ENCODE measurements at places on chromosomes 5 and 9.

- DNase-seq = no peak
Observed at GRCh38 chr9:94827584-94828304, 101.2 kb downstream of the AOPEP start.

- peak; percentile 62 for DNase-seq
Observed at GRCh38 chr9:36407122-36407723, 7.2 kb upstream of the RNF38 start.

DNA sequence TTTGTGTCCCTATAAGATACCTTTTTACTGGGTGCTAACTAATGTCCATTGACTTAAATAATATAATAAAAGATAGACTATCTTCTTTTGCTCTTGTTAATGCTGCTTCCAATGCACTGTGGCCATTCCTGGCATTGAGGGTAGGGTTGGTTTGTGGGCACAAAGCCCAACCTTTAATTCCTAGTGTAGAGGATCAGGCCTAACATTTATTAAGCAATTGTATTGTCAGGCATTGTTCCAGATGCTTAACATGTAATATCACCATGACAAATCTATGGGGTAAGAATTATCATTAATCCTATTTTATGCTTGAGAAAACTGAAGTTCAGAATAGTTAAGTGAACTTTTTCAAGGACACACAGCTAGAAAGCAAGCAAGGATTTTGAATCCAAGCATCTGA, 60.4 kb upstream of the GPBP1 start:
- DNase-seq = no peak

DNA sequence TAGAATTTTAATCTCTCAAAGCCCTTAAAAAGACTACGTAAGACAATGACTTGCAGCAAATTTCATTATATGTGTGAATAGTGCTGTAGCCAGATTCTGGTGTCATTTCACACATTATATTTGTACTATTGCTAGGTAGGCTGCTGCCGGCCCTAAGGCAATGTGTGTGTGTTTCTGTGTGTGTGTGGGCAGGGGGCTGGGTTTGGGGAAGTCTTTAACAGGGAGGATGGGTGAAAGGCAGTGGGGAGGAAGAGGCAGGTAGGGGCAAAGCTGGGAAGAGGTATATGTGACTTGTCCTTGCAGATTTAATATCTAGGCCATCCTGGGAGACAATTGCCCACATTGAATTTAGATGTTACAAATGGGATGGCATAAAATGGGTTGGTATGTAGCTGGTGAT, 130.8 kb downstream of the MACIR start:
- no peak for DNase-seq

DNA sequence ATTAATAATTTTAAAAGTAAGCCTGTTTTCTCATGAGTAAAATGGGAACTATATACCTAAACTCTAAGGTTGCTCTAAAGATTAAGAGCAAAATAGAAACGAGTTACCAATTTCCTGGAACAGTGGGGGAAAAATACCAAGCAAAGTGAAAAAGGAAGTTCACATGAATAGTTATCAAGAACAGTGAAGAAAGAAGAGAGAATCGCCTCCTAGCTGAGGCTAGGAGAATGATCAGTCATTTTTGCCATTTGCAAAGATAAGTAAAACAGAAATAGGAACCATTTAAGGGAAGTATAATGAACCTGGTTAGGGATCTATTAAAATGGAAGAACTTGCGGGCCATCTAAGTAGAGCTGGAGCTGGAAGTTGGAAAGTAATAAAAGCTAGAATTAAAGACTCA, 50.7 kb downstream of the P4HA2 start:
- no peak for DNase-seq

GRCh38 chr5:175606409-175606808, 51.5 kb upstream of the HRH2 start:
- DNase-seq = no peak

DNA sequence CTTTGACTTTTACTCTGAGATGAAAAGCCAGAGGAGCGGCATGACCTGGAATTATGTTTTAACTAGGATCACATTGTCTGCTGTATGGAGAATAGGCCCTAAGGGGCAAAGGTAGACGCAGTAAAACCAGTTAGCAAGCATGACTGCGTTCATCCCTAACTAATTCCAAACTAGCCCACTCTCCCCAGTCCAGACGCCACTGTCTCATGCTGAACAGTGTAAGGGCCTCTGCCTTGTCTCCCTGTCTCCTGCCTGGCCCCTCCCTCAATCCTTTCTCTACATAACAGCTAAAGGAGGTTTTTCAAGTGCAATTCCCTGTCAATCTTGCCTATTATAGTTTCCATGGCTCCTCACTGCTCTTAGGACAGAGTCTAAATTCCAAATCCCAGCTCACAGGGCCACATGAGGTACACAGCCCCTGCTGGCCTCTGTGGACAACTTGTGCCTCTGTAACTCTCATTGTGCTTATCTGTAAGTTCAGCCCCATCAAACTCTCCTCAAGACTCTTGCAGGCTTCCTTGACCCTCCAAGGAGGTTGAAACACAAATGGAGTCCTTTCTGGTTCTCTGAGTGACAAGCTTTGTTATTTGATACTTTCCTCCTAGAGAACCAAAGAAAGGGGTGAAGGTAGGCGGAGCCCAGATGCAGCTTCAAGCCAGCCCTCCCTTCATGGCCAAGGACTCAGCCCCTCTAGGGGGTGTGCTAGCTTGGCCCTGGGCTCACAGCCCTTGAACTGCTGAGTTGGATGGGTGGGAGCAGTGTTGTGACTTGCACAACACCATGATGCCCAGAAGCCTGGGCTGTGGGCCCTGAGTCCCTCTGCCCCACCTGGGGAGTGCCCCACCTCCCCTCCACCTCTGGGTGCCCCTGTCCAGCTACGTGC, 16.0 kb upstream of the SLC22A4 start:
- DNase-seq = no peak

GRCh38 chr5:514101-514485, 10.2 kb downstream of the SLC9A3 start:
- no peak for DNase-seq

- peak; percentile 75 for DNase-seq
Observed at GRCh38 chr5:177472460-177473442, 683 bp downstream of the DBN1 start.

DNA sequence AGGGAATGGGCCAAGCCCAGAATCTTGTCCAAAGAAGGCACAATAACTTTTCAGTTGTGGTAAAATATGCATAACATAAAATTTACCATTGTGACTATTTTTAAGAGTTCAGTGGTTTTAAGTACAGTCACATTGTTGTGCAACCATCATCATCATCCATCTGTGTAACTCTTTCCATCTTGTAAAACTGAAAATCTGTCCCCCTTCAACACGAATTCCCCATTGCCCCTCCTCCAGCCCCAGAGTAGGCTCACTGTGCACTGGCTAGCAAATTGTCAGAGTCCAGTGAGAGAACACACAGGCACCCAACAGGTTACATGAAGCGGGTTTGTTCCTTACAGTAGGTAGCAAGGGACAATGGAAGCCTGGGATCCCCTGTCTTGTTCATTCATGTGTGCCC, 13.7 kb downstream of the BARX1 start:
- DNase-seq = no peak

DNA sequence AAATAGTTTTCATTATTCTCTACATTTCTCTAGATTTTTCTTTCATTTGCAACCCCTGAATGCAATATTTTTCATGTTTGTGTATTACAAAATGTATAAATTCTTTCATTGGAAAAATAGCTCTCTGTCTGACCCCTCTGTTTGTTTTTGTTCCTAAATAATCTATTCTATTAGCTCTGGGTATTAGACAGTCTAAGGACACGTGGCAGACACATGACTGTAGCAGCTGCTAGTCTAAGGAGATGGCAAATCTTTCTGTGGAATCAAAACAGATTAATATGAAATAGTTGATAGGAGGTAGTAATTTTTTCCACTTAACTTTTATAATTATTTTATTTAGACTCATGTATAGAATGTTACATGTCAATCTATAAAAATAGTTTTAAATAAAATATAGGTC, 21.4 kb upstream of the SPATA9 start:
- DNase-seq = no peak

- DNase-seq = no peak
Observed at GRCh38 chr5:134086943-134087305, 27.6 kb upstream of the TCF7 start.

DNA sequence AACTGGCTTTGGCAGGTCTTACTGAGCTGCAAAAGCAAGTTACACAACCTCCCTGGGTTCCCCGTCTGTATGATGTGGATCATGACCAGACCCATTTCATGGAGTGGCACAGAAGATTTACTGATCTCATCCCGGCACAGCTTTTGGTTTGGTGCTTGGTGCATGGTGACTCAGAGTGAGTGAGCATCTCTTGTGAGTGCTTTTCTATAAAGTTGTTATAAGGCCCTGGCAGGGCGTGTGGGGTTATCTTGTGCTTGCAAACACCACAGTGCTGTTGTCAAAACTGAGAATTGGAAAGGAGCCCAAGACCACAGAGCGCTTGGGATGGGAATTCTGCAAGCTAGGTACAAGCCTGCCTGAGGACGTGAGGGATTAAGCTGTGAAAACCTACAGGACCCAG, 425.2 kb downstream of the GADD45G start:
- DNase-seq = peak; percentile 53
